HepG2 (cell line): ENCODE measurements at places on chromosomes 12 and 14. TPM values are rescaled to one million over a fixed set of nuclear protein-coding genes. Genes with fewer than 3 reads are reported as not detected.

DNA sequence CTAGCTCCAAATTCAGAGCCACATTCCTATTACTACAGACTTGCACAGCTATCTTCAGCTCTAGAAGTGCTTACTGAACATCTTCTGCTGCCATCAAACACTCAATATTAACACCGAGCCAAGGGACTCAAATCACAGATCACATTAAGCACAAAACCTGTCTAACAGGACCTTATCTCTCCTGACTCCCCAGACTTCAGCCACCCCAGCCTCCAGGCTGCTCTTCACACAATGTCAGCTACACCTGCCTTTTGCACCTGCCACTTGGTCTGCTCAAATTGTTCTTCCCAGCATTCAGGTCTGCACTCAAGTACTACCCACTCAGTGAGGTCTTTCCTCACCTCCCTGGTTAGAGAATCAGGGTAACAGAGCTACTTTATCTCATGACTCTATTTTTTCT is 57.1 kb downstream of the GALC start:
- no peak for DNase-seq

Gene IQSEC3
- not detected in 2 replicates for total RNA-seq

DNA sequence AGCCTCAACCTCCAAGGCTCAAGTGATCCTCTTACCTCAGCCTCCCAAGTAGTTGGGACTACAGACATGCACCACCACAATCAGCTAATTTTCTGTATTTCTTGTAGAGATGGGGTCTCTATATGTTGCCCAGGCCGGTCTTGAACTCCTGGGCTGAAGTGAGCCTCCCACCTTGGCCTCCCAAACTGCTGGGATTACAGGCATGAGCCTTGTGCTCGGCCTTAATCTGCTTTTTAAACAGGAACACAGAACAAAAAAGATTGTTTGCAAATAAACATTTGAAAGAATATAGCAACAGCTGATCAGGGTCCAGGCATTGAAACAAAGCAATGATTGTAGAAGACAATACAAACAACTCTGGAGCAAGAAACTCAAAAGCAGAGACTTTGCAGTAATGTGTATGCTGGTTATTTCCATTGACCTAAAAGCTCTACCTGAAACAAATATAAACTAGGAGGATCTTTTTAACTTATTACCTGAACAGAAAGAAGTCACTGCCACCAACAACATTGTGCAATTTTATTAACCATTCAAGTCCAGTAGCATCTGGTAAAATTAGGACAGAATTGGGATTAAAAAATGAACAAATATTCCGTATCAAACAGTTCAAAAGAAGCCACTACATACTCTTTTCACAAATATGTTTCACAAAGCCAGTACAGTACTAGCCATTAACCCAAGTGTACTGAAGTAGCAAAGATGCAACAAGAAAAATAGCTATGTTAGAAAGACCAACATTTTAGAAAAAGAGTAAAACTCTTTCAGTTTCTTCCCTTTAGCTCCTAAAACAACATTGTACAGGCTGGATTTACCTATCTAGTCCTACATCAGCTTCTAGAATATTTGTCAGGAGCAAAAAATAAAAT is 14.2 kb downstream of the AMN1 start:
- peak; percentile 50 for DNase-seq

DNA sequence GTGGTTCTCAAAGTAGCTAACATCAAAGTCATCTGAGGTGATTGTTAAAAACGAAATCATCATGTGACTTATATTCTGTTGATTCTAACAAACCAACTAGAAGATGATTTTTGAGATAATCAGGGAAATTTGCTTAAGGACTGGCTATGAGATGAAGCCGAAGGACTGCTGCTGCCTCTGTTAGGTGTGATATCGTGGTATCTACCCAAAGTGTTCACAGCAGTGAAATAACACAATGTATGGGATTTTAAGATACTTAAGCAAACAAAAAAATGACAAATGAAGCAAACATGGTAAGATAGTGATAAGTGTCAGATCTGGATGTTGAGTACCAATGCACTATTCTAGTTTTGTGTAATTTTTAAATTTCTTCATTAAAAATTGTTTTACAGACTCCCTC is 59.1 kb downstream of the GXYLT1 start:
- no peak for DNase-seq

DNA sequence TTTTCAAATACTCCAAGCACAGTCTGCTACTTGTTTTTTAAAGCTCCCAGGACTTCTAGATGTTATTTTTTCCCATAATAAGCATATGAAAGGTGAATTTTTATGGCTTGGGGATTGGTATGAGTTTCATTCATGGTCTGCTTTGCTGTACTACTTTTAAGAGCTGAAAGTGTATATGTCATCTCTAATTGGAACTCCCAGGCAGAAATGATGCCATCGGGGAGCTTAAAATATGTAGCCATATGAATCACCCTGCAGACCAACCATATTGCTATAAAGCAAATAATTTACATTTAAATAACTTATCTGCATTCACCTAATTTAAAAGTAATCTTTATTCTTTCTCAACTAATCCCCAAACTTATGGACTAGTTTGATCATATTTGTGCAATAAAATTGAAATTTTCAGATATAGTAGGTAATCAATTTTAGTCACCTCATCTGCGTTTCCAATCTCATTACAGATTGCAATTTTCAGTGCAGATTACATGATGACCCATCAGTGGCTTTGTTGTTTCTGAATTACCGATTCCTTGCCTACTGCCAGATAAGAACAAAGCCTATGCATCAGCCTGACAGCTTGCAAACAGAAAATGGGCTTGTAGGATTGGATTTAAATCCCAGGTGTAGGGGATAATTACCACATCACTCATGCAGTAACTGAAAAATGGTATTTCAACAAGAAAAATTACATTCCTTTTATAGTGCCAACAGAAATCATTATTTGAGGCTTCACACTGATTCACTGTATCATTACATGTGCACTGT is 689.4 kb downstream of the NOVA1 start:
- DNase-seq, result no peak

Gene TAS2R46
- 0.22 and 3.5 TPM in 2 replicates for total RNA-seq

Gene SLC39A5
- total RNA-seq, result 39.7 and 101 TPM in 2 replicates

Gene KLRD1
- not detected in 2 replicates for total RNA-seq

GRCh38 chr12:107543841-107544240 is 141.8 kb upstream of the PWP1 start:
- DNase-seq, result no peak

GRCh38 chr14:39680777-39681176 is 248.5 kb upstream of the FBXO33 start:
- no peak for DNase-seq
